ENCODE measurements at places on chromosomes 11 and 22.

DNA sequence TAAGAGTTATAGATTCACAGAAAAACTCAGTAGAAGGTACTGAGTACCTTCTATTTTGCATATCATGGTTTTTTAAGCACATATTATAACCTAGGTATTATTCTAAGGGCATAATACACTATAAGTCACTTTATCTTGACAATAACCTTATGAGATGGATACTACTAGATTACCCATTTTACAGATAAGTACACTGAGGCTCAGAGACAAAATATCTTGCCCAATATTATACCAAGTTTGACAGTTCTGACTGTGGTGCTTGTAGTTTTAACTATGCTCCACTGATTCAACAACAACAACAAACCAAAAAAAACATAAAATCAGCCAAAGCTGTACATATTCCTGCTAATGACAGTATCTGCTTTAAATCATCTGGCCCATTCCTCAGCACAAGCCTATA lies 10.5 kb downstream of the OR51M1 start:
- DNase-seq, result no peak

GRCh38 chr11:38153985-38154384 lies 1555.9 kb upstream of the RAG2 start:
- DNase-seq, result no peak

GRCh38 chr11:35855671-35856070 lies 88.2 kb upstream of the LDLRAD3 start:
- no peak for DNase-seq

DNA sequence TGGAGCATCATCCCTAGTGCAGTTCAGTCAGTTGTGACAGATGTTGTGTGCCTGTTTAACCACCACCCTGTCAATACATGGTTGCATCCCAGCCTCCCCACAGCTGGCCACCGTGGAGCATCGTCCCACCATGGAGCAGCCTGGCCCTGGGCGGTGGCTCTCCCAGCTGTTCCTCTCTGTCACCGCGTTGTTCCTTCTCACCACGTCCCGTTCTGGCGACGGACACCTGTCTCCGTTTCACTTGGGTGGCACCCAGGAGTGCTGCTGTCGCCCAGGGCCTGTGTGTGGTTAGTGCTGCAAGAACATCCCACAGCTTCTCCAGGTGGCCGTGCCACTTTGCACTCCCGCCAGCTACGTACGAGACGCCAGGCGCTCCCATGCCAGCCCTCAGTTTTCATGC lies 26.5 kb downstream of the MUC6 start:
- DNase-seq, result no peak

DNA sequence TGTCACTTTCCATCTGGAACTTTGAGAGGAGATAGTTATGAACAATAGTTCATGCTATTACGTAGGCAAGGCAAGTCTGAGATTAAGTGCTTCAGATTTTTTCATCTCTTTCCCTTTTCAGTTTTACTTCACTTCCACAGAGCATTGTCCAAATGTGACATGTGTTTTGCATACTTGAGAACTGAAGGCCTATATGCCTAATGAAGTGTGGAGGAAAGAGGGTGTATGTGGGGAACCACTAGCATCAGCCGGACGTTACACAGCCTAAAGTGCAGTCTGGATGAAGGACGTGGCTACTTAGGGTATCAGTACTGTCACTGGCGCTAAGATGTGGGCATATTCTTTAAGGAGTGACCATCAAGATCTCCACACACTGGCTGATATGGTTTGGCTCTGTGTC lies 26.2 kb downstream of the FANCF start:
- no peak for DNase-seq

DNA sequence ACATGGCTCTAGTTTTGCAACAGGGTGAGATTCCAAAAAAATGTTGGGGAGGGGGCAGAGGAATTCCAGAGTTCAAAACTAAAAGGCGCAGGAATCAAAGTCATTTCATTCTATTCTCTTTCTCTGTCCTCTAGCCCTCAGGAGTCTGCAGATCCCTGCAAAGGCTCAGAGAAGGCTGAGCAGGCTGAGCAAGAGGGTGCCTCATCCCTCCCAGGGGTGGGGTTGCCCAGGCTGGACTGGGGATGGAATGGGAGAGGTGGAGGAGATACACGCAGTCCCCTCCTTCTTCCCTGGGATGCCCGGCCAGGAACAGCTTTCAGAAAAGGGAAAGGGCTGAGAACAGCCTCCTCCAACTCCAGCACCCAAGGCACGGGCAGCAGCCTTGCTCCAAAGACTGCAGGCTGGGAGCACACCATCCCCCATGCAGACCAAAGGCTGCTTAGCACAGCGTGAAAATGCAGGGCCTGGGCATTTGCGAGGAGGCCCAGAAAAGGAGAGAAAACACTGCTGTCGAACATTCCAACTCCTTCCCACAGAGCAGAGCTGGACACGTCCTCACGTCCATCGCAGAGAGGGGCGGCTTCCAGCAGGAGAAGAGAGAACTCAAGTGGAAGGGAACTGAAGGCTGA lies 51.8 kb downstream of the MN1 start:
- DNase-seq, result no peak

DNA sequence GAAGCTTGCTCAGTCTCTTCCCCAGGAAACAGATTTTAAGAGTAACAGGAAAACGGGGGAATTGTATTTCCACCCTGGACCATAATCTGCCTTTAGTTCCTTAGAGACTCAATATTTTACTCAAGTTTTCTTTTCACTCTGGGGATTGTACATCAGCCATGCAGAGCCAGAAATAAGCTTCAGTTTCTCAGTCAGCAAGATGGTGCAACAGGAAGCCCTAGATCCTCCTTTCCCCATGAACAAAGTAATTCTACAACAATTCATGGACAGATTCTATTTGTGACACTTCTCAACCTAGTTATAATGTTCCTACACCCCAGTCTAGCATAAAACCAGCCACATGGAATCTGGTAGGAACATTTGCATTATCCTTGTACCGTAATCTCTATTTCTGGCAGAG lies 24.7 kb downstream of the OR8B2 start:
- no peak for DNase-seq

Measured in hippocampal formation (tissue), 2 donors.